Endothelial cell of umbilical vein (primary cell): ENCODE measurements at places on chromosomes 7 and 10. TPM values are rescaled to one million over a fixed set of nuclear protein-coding genes. Genes with fewer than 3 reads are reported as not detected.

The CALML5 gene
- not detected in 2 replicates for total RNA-seq

The SAP25 gene
- 2.4 and 3.2 TPM in 2 replicates for total RNA-seq

The COL17A1 gene
- 1.2 and 1.3 TPM in 2 replicates for total RNA-seq

The CFAP69 gene
- 2.9 and 4.4 TPM in 2 replicates for total RNA-seq

The WNT16 gene
- not detected in 2 replicates for total RNA-seq

The DKK1 gene
- 184 and 200 TPM in 2 replicates for total RNA-seq

The CPED1 gene
- total RNA-seq = 0.22 and 0.32 TPM in 2 replicates

The NPY4R2 gene
- total RNA-seq = not detected in 2 replicates

The GIMAP1 gene
- total RNA-seq = 11.8 and 11.9 TPM in 2 replicates

The ASCC1 gene
- total RNA-seq = 24.9 and 28.2 TPM in 2 replicates

The OR2A7 gene
- total RNA-seq = 0.21 TPM in 1 of 2 replicates, not detected in the other

The SYPL1 gene
- total RNA-seq = 66.6 and 67.1 TPM in 2 replicates

The GIMAP6 gene
- total RNA-seq = 85.0 and 87.8 TPM in 2 replicates

The GIMAP7 gene
- total RNA-seq = 42.4 and 51.1 TPM in 2 replicates

The NPSR1 gene
- not detected in 2 replicates for total RNA-seq

The PIK3AP1 gene
- not detected in 2 replicates for total RNA-seq

The FBH1 gene
- total RNA-seq = 86.1 and 97.0 TPM in 2 replicates

The POM121L12 gene
- not detected in 2 replicates for total RNA-seq

The FEZF1 gene
- not detected in 2 replicates for total RNA-seq

The NODAL gene
- not detected in 2 replicates for total RNA-seq
